ENCODE measurements at places on chromosomes 11 and 22. TPM values are rescaled to one million over a fixed set of nuclear protein-coding genes. Genes with fewer than 3 reads are reported as not detected.

DNA sequence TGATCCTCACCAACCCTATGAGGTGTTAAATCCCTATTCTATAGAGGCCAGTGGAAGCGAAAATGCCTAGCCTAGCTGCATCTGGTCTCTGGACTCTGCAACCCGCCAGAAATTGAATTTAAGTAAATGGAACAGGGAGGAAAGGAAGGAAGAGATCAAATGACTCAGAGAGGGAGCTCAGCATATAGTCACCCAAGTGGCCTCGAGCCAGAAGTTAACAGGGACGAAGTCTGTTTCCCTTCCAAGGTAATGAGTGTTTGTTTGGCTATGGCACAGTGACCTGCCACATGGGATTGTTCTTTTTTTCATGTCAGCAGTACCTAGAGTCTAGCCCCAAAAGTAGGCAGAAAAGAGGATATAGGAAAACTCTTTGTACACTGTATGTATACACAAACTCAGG, 66.3 kb downstream of the PAK1 start:
- no peak for DNase-seq

DNA sequence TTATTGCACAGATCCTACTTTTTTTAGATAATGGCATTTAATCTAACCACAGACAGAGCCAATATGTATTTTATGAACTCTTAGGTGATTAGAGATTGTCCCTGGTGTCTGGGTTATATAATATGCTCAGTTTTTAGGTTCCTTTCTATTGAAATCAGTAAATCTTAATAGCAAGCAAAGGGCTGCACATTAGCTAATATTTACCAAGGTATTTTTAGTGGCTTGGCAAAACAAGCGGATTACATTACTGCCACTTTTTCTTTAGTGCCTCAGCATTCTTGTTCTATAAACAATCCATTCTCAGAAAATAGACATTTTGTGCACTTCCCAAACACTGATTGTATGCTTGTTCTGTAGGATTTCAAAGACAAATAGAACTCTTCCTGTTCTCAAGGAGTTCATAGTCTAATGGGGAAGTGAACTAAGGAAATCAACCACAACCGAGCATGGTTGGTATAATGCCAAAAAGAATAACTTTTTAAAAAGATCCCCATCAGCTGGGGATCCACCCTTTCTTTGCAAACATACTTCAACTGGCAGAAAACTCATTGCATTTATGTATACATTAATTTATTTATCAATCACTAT, 23.8 kb downstream of the KCNJ1 start:
- DNase-seq, result no peak

DNA sequence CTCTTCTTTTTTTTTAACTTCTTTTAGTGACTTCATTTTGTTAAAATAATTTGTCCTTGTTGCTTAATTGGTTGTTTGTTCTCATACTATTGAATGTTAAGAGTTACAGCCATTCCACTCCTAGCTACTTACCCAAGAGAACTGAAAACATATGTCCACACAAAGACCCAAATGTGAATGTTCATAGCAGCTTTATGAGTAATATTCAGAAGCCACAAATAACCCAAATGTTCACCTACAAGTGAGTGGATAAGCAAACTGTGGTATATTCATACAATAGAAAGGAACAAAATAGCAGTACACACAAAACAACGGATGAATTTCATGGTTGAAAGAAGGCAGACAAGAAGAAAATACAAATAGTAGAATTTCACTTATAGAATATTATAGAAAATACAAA, 1.4 kb upstream of the OR4D11 start:
- DNase-seq, result no peak

MIAT gene
- 3.2 TPM for total RNA-seq

DNA sequence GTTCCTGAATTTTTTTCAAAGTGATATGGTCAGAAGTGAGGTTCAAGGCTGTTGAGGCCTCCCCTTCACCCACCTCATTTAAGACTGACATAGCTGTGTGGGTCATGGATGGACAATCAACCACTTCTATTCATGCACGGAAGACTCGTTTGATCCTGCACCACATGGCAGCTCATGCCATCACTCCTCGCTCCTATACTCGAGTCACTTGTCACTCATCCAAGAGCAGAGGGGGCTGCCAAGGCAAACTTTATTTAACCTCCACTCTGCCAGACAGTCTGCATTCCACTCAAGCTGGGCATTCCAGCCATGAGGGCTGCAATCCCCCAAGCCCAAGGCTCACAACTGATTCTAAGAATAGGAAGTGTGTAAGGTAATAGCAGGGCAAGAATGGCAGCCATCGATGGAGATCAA, 34.1 kb downstream of the SNX19 start:
- DNase-seq, result no peak

BACE1-AS gene
- 2.9 TPM for total RNA-seq

ROBO4 gene
- total RNA-seq, result 18.8 TPM

SCT gene
- not detected for total RNA-seq

- DNase-seq, result peak; percentile 5
Measured at GRCh38 chr11:2569731-2570210, 125.0 kb downstream of the KCNQ1 start.

- no peak for DNase-seq
Measured at GRCh38 chr22:47150426-47150825, 388.0 kb downstream of the TBC1D22A start.

DNA sequence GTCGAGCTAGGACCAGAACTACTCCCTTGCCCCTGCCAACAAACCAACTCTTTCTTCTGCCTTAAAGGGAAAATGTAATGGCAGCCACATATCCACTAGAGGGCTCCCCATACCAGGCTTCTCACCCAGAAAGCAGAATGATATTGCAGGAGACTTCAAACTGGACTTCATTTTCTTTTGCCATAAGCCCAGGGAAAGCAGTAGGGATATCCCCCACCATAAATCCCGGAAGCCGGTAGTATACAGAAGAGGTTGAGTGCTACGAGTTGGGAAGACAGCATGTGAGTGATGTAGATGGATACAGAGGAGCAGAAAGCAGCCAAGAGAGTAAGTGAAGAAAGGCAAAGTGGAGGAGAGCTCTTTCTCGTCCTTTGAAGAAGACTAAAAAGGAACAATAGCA, 12.1 kb downstream of the PLAAT5 start:
- DNase-seq, result no peak
